ENCODE measurements at places on chromosomes 11 and 22. TPM values are rescaled to one million over a fixed set of nuclear protein-coding genes. Genes with fewer than 3 reads are reported as not detected.

KREMEN1 gene
- not detected for total RNA-seq

CHST1 gene
- total RNA-seq = not detected

PAMR1 gene
- total RNA-seq = not detected

SLC39A13 gene
- 39.4 TPM for total RNA-seq

TRIM66 gene
- total RNA-seq = 21.4 TPM

NAALAD2 gene
- not detected for total RNA-seq

CHRM4 gene
- not detected for total RNA-seq

TMEM45B gene
- total RNA-seq = not detected

HINFP gene
- 78.7 TPM for total RNA-seq
